Smooth muscle cell of the brain vasculature (primary cell): ENCODE measurements at places on chromosomes 11 and 22.

DNA sequence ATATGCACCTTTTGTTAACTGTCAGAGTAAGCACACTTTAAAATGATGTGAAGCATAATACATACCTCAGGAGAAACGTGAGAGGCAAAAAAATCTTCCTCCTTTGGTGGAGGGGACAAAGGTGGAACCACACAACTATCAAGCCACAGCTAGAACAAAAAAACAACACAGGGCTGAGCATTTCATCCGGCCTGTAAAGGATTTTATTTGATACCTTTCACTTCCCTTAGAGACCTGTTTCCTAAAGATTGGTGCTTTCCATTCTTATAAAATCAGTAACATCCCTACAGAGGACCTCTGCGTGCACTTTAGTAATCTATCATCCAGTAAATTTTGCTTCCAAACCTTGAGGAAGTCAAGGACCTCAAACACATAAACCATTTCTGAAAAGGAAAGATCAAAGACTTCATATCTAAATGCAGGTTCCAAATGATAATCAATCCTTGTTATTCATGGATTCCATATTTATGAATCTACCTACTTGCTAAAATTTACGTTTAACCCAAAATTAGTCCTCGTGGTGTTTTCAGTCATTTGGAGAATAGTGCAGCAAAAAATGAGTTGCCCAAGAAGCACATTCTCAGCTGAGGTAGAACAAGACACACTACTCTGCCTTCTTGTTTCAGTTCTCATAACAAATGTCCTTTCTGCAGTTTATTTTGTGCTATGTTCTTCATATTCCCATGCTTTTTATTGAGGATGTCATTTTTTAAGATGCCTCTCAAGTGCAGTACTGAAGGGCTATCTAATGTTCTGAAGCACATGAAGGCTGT is 22.7 kb downstream of the ARFGAP3 start:
- no peak for DNase-seq

DNA sequence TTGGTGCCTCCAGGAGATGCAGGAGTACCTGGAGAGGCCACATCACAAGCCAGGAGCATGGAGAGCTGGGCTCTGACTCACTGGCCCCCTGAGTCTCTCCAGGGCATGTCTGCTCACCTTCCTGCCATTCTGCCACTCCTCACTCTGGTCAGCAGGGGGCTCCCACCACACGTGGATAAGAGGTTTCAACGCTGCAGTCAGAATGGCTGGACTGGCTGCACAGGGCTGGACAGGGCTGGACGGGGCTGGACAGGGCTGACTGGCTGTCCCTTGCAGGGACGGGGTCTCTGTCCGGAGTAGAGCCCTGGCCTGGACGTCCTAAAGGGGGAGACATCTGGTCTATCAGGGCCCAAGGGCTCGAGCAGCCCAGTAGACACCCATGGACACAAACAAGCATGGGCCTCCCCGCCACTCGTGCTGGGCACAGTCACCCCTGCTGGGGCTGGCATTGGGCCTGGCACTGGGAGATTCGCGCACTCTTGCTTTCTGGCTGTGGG is 34.6 kb downstream of the CYTH4 start:
- DNase-seq = peak; percentile 74

DNA sequence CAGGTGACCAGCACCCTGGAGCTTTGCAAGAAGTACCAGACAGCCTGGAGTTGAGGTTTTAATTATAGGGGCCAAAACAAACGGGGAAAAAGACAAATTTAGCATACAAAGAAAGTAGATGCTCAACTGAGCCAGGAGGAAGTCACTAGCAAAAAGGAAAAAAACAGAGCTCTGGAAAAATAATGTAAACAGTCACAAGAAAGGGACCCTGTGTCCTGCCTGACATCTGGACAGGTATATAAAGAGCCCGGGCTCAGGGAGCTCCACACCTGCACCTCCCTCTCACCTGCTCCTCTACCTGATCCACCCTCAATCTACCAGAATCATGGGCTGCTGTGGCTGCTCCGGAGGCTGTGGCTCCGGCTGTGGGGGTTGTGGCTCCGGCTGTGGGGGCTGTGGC is at the start of gene KRTAP5-10:
TSS of gene KRTAP5-10 (plus strand) at position 301 of the 400 bp plus-strand sequence. CDS start at position 326, 25 bp downstream.
- no peak for DNase-seq

GRCh38 chr11:19978668-19979518 is 181.4 kb downstream of the DBX1 start:
- DNase-seq = peak; percentile 35

DNA sequence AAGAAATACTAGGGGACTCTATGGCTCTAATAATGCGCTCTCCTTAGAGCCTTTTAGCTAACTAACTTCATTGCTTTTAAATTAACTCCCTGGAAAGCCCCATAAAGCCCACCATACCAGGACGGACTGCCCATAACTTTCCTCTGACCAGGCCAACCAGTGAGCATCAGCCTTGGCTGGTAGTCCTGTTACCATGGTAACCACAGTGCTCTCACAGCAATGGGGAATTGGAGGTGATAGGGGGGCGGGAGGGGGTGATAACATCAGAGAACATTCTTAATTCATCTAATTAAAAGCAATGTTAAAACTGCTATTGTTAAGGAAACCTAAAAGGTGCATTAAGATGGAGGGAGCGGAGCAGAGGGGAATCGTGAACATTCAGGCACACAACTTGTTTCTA is 27.2 kb upstream of the CHRM4 start:
- no peak for DNase-seq

GRCh38 chr11:44899959-44900358 is 50.7 kb downstream of the TP53I11 start:
- no peak for DNase-seq

DNA sequence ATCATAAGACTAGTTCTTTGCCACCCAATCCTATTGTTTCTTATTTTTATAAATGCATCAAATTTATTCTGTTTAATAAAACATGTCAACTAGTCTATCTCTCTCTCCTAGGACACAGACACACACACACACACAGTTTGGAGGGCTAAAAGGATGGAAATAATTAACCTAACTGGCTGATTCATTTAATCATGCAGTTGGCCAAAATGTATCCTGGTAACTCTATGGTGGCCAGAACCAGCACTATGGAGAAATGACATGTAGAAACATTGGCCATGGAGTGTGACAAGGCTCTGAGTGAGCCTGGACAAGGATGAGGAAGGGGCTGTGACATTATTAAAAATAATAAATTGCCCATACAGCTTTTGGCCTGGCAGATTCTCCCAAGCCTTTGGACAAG is 64.1 kb downstream of the CLPB start:
- no peak for DNase-seq

DNA sequence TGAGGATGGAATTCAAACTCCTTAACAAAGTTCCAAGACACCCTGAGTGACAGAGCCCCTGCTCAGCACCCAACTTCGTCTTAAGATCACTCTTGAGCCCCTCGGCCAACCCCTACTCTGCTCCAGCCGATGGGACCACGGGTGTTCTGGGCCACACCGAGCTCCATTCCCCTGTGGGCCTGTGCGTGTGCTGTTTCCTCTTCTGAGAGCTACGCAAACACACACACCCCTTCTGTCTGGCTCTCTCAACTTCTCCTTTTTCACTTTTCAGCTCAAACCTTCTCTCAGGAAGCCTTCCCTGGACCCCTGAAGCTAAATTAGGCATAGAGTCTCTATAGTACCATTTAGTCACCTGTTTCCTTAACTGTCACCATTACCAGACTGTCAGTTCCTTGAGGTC is 37.5 kb upstream of the NNMT start:
- no peak for DNase-seq

DNA sequence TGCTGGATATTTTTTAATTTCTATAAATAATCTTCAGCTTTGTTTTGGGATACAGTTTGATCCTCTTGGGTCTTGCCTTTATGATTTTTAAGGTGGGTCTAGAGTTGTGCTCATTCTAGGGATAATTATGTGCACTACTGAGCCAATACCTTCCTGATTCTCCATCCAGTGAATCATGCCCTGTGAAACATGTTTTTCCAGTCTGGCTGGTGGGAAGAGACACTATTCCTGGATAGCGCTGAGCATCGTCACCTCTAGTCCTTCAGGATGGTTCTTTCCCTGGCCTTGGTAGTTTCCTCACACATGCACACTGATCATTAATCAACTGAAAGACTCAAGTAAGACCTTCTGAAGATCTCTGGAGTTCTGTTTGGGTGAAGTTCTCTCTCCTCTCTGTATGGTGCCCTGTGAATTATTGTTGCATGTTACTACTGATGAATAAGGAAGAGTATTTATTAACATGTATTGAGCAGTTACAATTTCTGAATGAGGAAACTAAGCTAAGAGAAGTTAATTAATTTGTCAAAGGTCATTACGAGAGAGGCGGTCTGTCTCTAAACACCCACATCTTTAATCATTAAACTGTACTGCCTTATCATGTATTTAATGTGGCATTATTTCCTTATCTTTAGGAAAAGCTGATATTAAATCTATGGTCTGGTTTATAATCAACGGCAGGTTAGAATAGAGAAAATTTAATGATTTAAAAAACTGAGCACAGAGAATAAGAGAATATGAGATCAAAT is 39.1 kb upstream of the LIPT2 start:
- no peak for DNase-seq

DNA sequence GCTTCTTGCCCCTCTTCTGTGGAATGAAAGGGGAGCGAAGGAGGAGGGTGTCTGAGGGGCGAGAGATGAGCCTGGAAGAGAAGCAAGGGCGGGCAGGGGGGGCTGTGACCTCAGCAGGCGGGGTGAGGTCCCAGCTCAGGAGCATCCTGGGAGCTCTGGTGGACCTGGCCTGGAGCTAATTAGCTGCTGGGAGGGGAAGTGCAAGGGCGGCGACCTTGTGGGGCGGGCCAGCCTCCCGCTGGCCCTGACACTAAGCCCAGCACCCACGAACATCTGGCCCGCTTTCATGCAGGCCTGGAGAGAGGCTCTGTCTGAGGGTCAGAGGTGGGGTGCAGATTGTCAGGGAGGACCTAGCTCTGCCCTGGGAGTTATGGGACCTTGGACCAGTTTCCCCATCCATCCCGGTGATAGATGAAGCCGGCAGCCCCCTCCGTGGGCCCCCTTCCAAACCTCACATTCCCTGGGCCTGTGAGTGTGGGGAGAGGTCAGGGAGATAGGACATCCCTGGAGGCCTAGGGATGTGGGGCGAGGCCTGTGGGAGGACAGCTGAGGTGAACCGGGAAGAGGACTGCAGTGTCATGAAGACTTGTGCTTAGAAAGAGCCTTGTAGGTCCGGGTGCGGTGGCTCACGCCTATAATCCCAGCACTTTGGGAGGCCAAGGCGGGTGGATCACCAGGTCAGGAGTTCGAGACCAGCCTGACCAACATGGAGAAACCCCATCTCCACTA is 28.5 kb upstream of the CD82 start:
- no peak for DNase-seq

GRCh38 chr11:35036639-35037038 is 102.3 kb upstream of the CD44 start:
- DNase-seq = no peak

DNA sequence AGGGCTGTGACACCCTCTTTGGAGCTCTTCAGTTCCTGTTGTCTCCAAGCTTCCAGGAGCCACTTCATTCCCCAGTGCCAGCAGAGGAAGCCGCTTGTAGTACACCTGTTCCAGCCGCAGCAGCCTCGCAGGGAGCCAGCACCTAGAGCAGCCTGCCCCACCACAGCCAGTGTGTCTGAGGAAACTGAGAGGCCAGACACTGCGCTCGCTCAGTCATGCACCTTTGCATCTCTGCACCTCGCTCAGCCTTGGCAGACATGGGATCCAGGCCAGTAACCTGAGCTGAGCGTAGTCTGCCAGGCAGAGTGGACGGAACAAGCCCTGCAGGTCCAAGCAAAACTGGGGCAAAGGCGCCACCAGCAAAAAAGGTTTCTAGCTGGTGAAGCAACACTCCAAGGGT is 1072.1 kb downstream of the JRKL start:
- DNase-seq = no peak

- DNase-seq = no peak
These were observed 18.5 kb upstream of the RBM4B start for GRCh38 chr11:66696146-66696545.

DNA sequence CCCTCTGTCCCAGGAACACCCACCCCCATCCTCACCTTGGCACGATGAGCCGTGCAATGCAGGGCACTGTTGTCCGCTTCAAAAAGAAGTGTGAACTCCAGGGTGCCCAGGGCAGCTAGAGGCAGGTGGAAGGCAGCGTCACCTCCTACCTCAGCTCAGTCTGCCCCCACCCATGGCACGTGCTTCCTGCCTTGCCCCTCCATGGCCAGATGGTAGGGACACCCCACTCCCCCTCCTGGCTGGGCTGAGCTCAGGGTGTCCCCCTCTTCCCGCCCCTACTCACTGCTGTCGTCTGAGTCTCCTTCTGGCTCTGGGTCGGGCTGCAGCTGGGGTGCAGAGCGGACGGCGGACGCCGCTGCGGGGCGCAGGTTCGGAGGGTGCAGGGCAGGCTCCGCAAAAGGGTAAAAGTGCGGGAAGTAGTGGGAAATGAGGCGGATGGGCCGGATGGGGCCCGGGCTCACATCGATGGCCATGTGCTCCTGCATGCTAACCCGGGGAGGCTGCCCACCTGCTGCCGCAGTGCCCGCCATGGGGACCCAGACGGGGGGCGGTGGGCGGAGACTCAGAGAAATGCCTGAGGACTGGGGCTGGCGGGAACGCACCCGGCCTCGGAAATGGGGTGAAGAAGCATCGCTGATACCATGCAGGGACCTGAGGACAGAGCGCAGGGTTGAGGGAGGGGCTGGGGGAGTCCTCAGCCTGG is 9.1 kb downstream of the NDUFV1 start:
- DNase-seq = no peak

DNA sequence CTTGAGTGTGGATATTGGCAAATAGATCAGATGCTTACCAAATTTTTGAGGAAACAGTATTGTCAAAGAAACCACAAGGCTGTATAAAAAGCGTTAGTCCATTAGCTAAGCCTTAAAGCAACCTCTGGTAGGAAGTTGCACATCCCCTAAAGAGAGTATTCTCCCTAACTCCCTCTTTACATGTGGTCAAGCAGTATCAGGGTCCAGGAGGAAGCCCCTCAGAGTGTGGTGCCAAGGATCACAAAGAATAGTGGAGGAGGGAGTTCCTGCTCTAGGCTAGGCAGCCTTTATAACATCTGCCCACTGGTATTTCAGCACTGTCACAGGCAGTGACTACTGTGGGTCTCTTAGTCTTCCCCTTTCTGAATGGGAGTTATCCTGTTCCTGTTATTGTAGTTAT is 18.8 kb upstream of the AMPD3 start:
- no peak for DNase-seq

DNA sequence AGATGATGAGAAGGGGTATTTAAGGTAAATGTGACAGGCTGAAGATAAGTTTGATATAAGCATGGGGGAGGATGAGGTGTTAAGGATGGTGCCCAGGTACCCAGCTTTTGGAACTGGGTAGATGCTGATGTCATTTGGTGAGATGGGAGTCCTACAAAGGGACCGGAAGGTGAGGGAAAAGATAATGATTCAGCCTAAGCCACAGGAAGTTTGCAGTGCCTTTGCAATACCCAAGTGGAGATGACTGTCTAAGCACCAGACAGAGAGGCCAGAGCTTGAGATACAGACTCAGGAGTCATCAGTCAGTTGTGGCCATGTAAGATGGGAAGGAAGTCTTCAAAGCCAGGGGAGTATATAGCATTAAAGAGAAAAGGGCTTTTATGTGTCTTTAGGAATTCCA is 30.0 kb upstream of the SMCO4 start:
- no peak for DNase-seq
